ENCODE measurements at places on chromosomes 5 and 9.

- no peak for DNase-seq
These were observed 114.2 kb downstream of the GOLPH3 start for GRCh38 chr5:32059761-32060530.

- no peak for DNase-seq
These were observed 300.2 kb upstream of the PANK3 start for GRCh38 chr5:168879331-168879730.

GRCh38 chr9:3969590-3970260 is 330.1 kb downstream of the GLIS3 start:
- no peak for DNase-seq

DNA sequence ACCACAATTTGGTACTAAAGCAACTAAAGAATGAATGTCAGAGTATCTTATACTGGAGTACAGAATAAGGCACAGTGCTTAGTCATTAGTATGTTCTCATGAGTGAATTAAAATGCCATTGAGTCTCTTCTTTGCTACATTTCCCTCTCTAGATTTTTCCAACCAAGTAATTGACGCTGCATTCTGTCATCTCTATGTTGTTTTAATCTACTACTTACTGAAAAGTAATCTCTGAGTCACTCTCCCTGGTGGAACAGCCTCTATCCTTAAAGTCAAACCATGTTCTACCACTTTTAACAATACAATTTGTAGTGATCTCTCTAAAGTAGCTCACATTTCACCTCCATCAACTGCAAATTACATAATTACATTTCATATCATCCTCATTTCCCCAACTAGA is 495.1 kb downstream of the CDH18 start:
- no peak for DNase-seq

GRCh38 chr9:136119061-136119882 is 597 bp upstream of the TMEM250 start:
- DNase-seq: no peak

DNA sequence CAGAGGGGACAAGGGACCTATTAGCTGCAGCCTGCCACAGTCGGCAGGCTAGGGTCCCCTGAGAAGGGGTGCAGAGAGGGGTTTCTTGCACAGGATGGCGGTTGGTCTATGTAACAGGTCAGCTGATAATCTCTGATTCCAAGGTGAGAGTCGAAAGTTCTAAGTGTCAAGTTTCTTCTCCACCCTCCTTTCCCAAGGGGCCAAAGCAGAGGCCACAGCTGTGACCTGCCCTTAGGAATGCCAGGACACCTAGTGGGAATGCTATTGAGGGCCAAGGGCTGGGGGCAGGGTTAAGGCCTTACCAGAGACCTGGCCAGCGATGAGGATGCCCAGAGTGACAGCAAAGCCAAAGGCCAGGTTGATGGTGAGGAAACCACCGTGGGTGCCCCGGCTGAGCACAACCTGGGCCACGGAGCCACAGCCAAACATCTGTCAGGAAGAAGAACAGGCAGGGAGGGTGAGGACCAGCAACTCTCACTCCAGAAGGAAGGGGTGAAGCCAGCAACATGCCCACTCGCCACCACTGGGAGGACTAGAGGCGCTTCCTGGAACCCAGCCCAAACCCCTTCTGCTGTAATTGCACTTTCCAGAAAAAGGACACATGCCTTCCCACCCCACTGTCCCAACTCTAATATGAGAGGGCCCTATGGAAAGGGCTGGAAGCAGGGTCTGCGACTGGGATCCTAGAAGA is 3.8 kb downstream of the AQP3 start:
- DNase-seq: no peak

DNA sequence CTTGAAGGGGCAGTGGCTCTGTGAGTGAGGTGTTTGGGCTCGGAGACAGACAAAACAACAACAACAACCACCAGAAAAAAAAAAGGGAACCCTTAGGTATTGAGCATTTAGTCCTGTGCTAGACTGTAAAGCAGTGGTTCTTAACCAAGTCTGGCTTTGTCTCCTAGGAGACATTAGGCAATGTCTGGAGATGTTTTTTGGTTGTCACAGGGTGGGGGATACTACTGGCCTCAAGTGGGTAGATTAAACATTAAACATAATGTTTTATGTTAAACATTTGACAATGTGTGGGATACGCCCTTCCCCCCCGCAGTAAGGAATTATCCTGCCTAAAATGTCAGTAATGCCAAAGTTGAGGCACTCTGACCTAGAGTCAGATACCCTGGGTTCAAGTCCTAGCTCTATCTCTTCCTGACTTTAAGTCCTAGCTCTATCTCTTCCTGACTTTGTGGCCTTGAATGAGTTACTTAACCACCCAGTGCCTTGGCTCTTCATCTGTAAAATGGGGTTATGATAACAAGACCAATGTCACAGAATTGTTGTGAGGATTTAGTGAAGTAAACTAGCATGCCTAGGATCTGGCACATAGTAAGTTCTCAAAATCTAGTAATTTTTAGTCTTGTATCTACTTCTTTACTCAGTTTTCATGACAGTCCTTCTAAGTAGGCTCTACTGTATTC is 1.8 kb downstream of the TRIM32 start:
- no peak for DNase-seq

DNA sequence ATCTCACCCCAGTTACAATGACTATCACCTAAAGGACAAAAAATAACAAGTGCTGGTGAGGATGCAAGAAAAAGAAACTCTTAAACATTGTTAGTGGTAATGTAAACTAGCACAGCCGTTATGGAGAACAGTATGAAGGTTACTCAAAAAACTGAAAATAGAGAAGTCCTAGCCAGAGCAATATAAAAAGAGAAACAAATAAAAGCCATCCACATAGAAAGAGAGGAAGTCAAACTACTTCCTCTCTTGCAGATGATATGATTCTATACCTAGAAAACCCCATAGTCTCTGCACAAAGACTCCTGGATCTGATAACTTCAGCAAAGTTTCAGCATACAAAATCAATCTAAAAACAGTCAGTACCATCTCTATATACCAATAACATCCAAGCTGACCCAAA is 221.5 kb upstream of the FAM174A start:
- DNase-seq: no peak

All from substantia nigra (tissue), 51 donors.